ENCODE measurements at places on chromosomes 7 and 10.

- no peak for DNase-seq
Observed at GRCh38 chr7:67984326-67984725, 987.7 kb downstream of the TYW1 start.

DNA sequence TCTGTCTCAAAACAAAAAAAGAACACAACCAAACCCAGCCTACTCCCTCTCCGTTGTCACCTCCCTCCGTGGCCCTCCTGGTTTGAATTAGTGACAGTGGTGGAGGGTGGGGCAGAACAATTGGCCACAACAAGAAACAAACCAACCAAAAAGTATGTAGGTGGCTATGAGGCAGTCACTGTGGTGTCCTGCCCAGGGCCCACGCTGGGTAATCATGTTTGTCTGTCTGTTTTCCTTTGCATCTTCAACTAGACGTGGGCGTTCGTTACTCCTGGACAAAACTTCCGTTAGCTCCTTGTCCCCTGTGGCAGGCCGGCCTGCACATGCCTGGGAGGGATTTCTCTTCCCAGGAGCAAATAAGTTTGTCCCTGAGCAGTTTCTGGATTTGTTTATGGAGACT, 78.4 kb downstream of the XRCC2 start:
- DNase-seq: no peak

- no peak for DNase-seq
Observed at GRCh38 chr10:87058171-87058570, 36.5 kb downstream of the GLUD1 start.

DNA sequence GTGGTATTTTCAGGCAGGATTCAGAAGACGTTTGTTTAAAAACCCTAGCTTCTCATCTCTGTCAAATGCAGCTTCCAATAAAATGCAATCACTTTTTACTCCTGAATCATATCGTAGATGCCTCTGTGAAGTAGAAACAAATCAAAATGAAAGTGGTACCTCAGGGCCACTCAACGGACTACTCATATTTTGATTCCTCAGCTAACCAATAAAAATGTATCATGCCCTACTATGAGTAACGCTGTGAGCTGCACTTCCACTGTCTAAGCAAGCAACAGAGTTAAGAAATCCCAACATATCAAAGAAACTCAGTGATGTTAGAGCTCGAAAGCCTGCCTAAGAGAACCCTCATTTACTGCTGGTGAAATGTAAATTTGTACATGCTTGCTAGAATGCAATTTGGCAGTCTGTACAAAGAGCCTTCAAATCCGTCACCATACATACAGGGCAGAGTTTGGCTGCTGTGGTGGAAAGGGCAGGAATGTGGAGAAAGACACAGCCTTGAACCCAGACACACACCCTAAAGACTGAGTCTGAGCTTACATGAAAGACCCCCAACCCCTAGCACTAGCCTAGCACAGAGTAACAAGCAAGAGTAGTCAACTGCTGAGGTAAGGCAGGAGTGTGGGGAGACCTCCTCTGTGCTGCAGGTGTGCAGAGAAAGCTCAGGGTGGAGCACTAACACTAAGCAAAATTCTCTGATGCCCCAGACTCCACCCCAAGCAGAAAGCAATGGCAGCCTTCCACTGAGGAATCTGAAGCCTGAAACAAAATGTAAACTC, 151.5 kb downstream of the ANK3 start:
- DNase-seq: peak; percentile 54

- peak; percentile 79 for DNase-seq
Observed at GRCh38 chr7:140924019-140924820, 509 bp downstream of the BRAF start.
